ENCODE measurements at places on chromosomes 13 and 19.
A peak's percentile ranks its signal among the peaks of the same experiment; 100 is the strongest.

DNA sequence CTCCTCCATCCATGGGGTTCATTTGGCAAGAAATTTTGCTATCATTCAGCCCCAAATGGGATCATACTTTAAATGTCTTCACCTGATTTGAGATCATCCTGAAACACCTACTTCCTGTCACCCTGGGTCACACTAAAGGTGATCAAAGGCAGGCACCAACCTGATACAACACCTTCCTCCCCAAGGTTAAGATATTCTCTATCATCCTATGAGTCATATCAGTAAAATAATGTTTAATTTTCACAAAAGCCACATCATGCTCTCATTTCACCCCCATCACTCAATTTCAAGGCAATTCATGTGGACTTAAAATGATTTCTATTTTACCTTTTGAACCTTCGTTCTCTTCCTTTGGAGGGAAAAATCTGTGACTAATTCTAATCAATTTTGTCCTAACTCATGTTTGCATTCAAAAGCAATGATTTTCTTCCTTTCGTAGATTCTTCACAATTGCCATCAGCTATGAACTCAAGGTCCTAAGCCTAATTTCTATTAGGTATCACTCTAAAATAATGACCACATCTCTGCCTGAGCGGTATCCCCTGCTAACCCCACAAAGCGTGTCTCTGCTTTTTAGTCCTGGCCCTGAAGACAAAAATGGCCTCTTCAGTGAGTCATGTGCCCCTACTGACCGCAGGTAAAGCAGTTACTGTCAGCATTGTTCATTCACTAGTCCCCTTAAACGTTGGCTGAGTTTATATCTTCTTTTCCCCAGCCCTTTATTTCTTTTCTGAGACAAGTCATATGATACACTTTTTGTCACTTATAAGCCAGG is 139.0 kb downstream of the SPRY2 start:
- H3K4me3 ChIP-seq: no peak overlapping the region
- H3K36me3 ChIP-seq: no peaks in the 10 kb centered on the region
- no peak for DNase-seq
- H3K4me1 ChIP-seq: no peaks in the 10 kb centered on the region
- H3K27me3 ChIP-seq: no peaks in the 10 kb centered on the region

- H3K27me3 ChIP-seq: no peaks in the 10 kb centered on the region
- no peak overlapping the region for H3K4me3 ChIP-seq
- H3K36me3 ChIP-seq: no peaks in the 10 kb centered on the region
- H3K4me1 ChIP-seq: no peaks in the 10 kb centered on the region
- H3K27ac ChIP-seq: no peak overlapping the region
Measured at GRCh38 chr13:78085434-78086225, 167.0 kb upstream of the EDNRB start.

DNA sequence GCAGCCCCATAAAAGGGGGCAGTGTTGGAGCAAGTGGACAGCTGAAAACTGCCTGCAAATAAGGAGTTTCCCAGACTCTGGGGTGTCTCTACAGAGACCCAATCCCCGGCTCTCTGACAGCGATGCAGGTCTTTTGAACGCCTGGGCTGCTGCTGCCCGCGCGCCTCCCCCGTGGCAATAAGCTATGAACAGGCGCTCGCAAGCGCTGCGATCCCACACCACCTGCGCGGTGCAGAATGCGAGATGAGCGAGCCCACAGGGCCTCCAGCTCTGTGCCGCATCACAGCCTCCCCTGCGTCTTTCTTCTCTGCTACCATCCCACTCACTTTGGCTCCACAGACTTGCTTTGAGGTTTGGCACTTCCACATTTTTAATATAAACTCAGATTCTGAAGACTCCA is 62.3 kb downstream of the KCTD15 start:
- no peak overlapping the region for H3K4me3 ChIP-seq
- no peak for DNase-seq
- no peak overlapping the region for H3K27ac ChIP-seq
- no peaks in the 10 kb centered on the region for H3K36me3 ChIP-seq

DNA sequence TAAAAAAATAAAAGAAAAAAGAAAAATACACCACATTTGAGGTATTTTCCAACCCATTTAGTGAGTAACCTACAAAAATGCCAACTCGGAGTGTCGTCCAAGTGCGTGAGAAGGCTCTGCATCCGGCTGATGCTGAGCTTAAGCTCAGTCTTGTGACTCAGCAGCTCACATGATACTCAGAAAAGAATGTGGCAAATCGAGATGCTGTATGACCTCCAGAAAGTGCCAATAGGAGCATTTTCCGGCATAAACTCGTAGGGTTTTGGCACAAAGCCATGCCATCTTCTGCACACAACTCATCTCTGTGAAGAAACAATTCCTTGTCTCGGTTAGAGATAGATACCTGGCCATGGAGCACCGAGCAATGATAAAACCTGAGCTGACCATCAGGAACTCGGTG is 58.5 kb downstream of the TRPM4 start:
- H3K4me1 ChIP-seq: no peaks in the 10 kb centered on the region
- H3K4me3 ChIP-seq: no peak overlapping the region
- DNase-seq: no peak
- no peaks in the 10 kb centered on the region for H3K36me3 ChIP-seq
- H3K27ac ChIP-seq: no peak overlapping the region

GRCh38 chr13:29931696-29932095 is 81.3 kb upstream of the UBL3 start:
- H3K4me3 ChIP-seq: no peak overlapping the region
- no peaks in the 10 kb centered on the region for H3K27me3 ChIP-seq
- no peak overlapping the region for H3K27ac ChIP-seq
- H3K36me3 ChIP-seq: no peaks in the 10 kb centered on the region

- peaks cover 15% of the 10 kb centered on the region for H3K4me1 ChIP-seq
- no peak overlapping the region for H3K4me3 ChIP-seq
- no peaks in the 10 kb centered on the region for H3K27me3 ChIP-seq
- H3K27ac ChIP-seq: peak overlapping the region; percentile 45
- peaks cover 35% of the 10 kb centered on the region for H3K36me3 ChIP-seq
Measured at GRCh38 chr19:33100894-33101644, 20.1 kb downstream of the GPATCH1 start.

- no peak for DNase-seq
- H3K27me3 ChIP-seq: no peaks in the 10 kb centered on the region
- no peaks in the 10 kb centered on the region for H3K36me3 ChIP-seq
- peak overlapping the region; percentile 17 for H3K4me3 ChIP-seq
- peaks cover 7% of the 10 kb centered on the region for H3K4me1 ChIP-seq
Measured at GRCh38 chr13:33262594-33262993, 23.0 kb downstream of the STARD13 start.

- H3K4me3 ChIP-seq: no peak overlapping the region
- H3K36me3 ChIP-seq: no peaks in the 10 kb centered on the region
- no peak overlapping the region for H3K27ac ChIP-seq
Measured at GRCh38 chr19:6378041-6378440, 2.3 kb upstream of the PSPN start.

DNA sequence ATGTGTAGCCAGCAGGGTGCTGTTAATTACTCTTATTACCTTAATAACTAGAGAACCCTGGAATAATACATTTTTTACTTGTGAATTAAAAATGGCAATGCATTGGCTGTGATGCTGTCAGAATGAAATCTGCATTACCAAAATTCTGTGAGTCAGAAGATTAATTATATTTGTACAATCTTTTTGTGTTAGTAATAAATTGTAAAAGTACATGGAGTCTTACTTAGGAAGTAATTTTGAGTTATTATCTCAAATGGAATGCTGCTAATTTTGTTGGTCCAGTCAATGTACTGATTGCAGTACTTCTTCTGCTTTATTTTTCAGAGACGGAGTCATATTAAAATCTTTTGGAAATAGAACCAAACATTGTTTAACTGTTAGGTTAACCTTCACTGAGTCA is 152.0 kb upstream of the SLC10A2 start:
- DNase-seq: no peak
- no peaks in the 10 kb centered on the region for H3K36me3 ChIP-seq
- H3K27me3 ChIP-seq: no peaks in the 10 kb centered on the region
- H3K4me3 ChIP-seq: no peak overlapping the region
- H3K27ac ChIP-seq: no peak overlapping the region

- no peak overlapping the region for H3K4me3 ChIP-seq
- no peak overlapping the region for H3K27ac ChIP-seq
- H3K27me3 ChIP-seq: no peaks in the 10 kb centered on the region
Measured at GRCh38 chr19:8973501-8974091, 36.6 kb downstream of the MUC16 start.

DNA sequence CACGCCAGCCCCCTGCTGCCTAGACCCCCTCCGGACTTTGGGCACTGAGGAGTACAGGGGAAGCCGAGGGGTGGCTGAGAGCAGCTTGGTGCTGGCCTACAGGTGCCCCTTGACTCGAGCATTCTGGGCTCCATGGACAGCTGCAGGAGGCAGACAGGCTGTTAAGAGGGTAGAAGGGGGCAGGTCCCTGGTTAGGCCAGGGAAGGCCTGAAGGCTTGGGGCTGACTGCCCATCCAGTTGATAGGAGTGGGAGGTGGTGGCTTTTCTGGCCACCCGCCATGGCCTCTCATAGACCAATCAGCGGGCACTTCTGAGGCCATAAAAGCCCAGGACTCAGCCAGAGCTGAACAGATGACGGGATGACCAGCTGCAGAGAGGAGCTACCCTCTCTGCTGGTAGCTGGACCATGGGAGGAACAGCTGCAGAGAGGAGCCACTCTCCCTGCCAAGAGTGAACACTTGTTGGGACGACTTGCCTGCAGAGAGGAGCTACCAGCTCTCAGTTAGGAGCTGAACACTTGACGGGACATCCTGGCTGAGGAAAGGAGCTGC is 10.7 kb upstream of the SUPT20H start:
- H3K27ac ChIP-seq: no peak overlapping the region
- no peaks in the 10 kb centered on the region for H3K27me3 ChIP-seq
- no peak for DNase-seq
- no peaks in the 10 kb centered on the region for H3K4me1 ChIP-seq
- H3K4me3 ChIP-seq: no peak overlapping the region

DNA sequence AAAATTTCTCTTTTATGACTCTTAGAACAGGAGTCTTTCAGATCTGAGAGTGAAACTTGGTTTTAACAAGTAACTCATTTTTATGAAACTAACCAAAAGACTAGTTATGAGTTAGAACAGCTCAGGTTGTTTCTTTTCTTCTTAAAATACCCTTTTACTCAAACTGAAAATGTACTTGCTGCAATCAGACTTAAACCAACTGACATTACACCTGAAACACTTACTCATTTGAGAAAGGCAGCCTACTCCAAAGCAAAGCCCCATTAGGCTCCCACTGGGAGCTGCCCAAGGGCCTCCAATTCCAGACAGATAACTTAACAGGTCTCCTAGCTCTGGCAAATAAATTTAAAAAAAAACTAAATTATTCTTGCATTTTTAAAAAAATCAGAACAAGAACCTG is 3.6 kb downstream of the FOXO1 start:
- no peak overlapping the region for H3K27ac ChIP-seq
- DNase-seq: no peak
- H3K4me1 ChIP-seq: no peaks in the 10 kb centered on the region
- H3K27me3 ChIP-seq: peaks cover 1% of the 10 kb centered on the region

GRCh38 chr19:45668342-45668871 is 386 bp downstream of the GIPR start:
- H3K27me3 ChIP-seq: no peaks in the 10 kb centered on the region
- peak overlapping the region; percentile 74 for H3K4me3 ChIP-seq
- no peaks in the 10 kb centered on the region for H3K4me1 ChIP-seq
- peak overlapping the region; percentile 42 for H3K27ac ChIP-seq
- H3K36me3 ChIP-seq: no peaks in the 10 kb centered on the region

DNA sequence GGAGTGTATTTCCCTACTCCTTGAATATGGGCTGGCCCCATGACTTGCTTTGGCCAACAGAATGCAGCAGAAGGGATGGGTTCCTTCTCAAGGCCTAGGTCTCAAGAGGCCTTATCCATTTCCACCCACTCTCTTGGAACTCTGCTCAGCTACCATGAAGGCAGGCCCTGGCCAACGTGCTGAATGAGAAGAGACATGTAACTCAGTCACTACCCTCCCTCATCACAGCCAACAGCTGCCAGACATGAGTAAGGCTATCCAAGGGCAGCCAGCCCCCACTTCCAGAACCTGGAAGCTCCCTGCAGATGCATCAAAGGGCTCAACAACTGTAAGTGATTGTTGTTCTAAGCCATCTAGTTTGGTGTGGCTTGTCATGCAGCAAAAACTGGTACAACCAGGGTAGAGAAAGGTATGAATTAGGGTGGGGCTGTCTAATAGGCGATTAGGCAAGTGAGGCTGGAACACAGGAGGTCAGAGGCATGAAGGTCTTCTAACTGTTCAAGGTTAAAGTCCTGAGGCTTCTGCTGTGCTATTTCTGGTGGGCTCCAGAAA is 1.4 kb upstream of the RASL11A start:
- no peak overlapping the region for H3K4me3 ChIP-seq
- peaks cover 20% of the 10 kb centered on the region for H3K4me1 ChIP-seq
- H3K36me3 ChIP-seq: no peaks in the 10 kb centered on the region
- H3K27me3 ChIP-seq: no peaks in the 10 kb centered on the region

DNA sequence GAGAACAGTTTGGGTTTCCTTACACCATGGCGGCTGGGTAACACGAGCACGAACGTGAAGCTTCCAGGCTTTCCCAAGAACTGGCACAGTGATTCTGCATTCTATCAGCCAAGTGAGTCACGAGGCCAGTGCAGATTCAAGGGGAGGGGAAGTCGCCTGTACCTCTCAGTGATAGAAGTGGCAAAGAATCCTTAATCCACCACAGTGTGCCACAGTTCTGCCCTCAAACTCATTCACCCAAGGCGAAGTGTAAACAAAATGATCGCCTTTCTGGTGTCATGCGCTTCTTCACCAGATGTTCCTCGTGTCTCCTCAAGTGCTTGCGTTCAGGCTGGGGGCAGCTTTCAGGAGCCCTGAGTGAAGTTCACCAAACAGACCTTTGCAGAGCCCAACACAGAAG is 24.9 kb upstream of the AMER2 start:
- H3K27ac ChIP-seq: no peak overlapping the region
- no peaks in the 10 kb centered on the region for H3K36me3 ChIP-seq
- no peak overlapping the region for H3K4me3 ChIP-seq
- H3K4me1 ChIP-seq: no peaks in the 10 kb centered on the region
- DNase-seq: no peak
- H3K27me3 ChIP-seq: no peaks in the 10 kb centered on the region

DNA sequence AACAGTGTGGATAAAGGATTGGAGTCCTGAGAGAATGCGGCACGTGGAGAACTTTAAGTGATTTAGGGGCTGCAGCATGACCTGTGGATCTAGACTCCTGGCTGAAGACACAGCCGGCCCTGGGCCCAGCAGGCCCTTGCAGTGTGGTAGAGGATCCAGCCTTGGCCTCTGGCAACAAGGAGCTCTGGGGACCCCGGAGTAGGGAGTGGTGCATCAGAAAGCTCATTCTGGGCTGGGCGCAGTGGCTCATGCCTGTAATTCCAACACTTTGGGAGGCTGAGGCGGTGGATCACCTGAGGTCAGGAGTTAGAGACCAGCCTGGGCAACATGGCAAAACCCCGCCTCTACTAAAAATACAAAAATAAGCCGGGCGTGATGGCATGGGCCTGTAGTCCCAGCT is 76.0 kb downstream of the CHST8 start:
- no peaks in the 10 kb centered on the region for H3K4me1 ChIP-seq
- no peak overlapping the region for H3K4me3 ChIP-seq
- H3K27ac ChIP-seq: no peak overlapping the region
- H3K27me3 ChIP-seq: no peaks in the 10 kb centered on the region
- H3K36me3 ChIP-seq: no peaks in the 10 kb centered on the region
- DNase-seq: no peak

GRCh38 chr19:16198370-16198651 is 600 bp downstream of the AP1M1 start:
- H3K27ac ChIP-seq: peak overlapping the region; percentile 95
- no peaks in the 10 kb centered on the region for H3K36me3 ChIP-seq
- H3K4me1 ChIP-seq: peaks cover 10% of the 10 kb centered on the region
- H3K4me3 ChIP-seq: peak overlapping the region; percentile 89

- peaks cover 2% of the 10 kb centered on the region for H3K27me3 ChIP-seq
- DNase-seq: no peak
- no peaks in the 10 kb centered on the region for H3K36me3 ChIP-seq
Measured at GRCh38 chr19:50720921-50721381, 1.3 kb upstream of the SHANK1 start.

All from Panc1 (cell line).